Pericardium fibroblast (primary cell): ENCODE measurements at places on chromosomes 16 and 17. TPM values are rescaled to one million over a fixed set of nuclear protein-coding genes. Genes with fewer than 3 reads are reported as not detected.

Gene C16orf86
- total RNA-seq: 2.0 and 10.3 TPM in 2 replicates

Gene TMEM132E
- 0.12 and 0.17 TPM in 2 replicates for total RNA-seq

Gene KRTAP4-6
- total RNA-seq: not detected in 2 replicates

Gene MILR1
- total RNA-seq: 3.0 and 7.0 TPM in 2 replicates

Gene SEC14L5
- total RNA-seq: under 0.01 and 0.47 TPM in 2 replicates

Gene HBA1
- total RNA-seq: 1.9 TPM in 1 of 2 replicates, not detected in the other

Gene MMP28
- 8.5 and 12.9 TPM in 2 replicates for total RNA-seq

Gene MYH13
- total RNA-seq: under 0.01 and 0.47 TPM in 2 replicates

Gene TMEM107
- 9.6 and 16.7 TPM in 2 replicates for total RNA-seq

Gene KRT15
- not detected in 2 replicates for total RNA-seq

Gene RAB11FIP4
- total RNA-seq: 0.47 and 20.2 TPM in 2 replicates

Gene TMEM238L
- not detected in 2 replicates for total RNA-seq

Gene MMP25
- total RNA-seq: under 0.01 TPM in 1 of 2 replicates, not detected in the other

Gene TMEM235
- total RNA-seq: not detected in 2 replicates

Gene MSLN
- total RNA-seq: 1.6 and 2.0 TPM in 2 replicates

Gene KRTAP4-3
- not detected in 2 replicates for total RNA-seq

Gene MMP2
- total RNA-seq: 435 and 737 TPM in 2 replicates

Gene TBC1D3K
- 0.12 TPM in 1 of 2 replicates, not detected in the other for total RNA-seq

Gene ABCC11
- under 0.01 TPM in 1 of 2 replicates, not detected in the other for total RNA-seq

Gene CLEC3A
- not detected in 2 replicates for total RNA-seq

Gene ERN2
- 0.47 TPM in 1 of 2 replicates, not detected in the other for total RNA-seq

Gene NAGS
- 1.1 and 2.9 TPM in 2 replicates for total RNA-seq

Gene C1QBP
- total RNA-seq: 148 and 187 TPM in 2 replicates
